ENCODE measurements at places on chromosomes 5 and 9.

GRCh38 chr9:18056993-18057369 lies 417.0 kb upstream of the ADAMTSL1 start:
- DNase-seq: no peak

GRCh38 chr5:7850395-7851239 lies at the start of gene CFAP90:
CFAP90 (minus strand) TSS chr5:7851133; CDS start chr5:7851021, 112 bp downstream.
- DNase-seq: no peak

DNA sequence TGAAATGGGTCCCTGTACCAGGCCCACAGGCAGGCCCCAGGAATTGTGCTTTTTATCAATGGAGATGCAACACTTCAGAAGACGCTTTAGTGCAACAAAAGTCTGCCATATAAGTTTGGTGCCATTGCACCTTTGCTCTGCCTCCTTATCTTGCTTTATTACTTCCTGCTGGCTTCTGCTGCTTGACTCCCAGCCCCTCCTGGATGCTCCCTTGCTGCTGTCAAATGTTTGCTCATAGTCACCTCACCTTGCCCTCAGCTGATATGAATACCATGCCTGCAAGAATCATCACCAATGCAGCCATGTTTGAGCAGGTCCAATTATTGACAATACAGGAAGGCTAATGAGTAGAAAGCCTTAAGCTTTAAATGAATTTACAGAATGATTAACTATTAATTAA lies 25.4 kb downstream of the MEGF10 start:
- no peak for DNase-seq

DNA sequence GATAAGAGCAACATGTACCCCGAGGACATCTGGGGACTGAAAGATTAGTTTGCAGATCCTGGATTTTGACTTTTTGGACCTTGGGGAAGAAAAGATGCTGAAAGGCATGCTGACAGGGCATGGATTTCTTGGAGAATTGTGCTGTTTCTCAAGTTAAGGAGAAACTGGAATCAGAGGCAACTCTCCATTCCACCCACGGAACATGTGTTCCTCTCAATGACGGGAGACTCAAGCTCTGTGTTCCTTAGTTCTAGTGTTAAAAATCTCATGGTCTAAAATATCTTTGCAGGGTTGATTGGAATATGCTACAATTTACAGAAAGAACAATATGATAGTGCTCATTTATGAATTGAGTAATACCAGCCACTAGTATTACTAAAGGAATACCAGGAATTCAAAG lies 34.4 kb upstream of the CDH12 start:
- DNase-seq: no peak

DNA sequence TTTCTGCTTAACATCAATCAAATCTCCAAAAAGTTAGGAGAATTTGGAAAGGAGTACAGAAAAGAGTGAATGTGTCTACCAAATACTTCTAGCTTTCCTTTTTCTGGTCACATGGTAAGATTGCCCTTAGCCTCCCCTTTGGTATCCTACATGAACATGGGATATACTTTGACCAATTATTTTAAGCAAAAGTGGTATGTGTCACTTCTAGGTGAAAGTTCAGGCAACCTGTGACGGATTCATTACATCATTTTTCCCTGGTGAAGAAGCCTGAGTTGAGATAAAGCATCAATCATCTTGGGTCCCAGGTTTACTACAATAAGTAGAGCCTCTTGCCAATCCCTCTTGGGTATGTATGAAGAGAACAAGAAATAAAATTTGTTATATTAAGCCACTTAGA lies 419.2 kb downstream of the PDE4D start:
- no peak for DNase-seq

DNA sequence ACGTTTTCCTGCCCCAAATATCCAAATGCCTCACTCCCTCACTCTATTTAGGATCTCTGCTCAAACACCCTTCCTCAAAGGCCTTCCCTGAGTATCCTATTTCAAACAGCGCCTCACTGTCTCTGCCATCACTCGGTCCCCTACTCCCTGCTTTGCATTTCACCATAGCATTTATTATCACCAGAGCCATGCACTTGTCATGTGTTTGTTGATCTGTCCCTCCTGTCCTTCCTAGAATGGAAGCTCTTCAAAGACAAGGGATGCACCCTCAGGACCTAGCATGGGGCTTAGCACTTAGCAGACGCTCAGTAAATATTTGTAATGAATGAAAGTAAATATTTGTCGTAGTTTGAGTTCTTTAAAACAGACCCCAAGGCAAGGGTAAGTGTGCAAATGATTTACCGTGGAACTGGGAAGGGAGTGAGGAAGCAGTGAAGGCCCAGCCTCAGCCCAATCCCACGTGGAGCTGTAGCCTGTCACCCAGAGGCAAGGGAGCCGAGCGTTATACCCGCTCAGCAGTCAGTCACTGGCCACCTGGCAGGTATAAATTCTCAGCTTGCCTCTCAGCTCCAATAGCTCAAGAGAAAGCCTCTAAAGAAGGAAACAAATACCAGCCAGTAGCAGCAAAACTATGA lies 97.7 kb upstream of the KIF2A start:
- DNase-seq: no peak

DNA sequence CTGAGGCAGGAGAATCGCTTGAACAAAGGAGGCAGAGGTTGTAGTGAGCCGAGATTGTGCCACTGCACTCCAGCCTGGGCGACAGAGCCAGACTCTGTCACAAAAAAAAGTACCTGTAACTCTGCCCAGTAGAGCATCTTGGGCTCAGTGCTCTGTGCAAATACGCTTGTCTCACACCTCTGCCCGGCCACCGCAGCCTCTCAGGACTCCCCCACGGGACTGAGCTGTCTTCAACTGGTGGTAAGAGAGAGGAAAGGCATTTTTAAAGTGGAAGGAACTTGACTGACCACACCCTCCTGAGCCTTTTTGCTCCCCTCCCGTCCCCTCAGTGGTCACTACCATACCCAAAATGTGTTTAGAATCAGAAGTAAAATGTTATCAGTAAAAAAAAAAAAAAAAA lies 174.3 kb upstream of the PIK3R1 start:
- DNase-seq: no peak

DNA sequence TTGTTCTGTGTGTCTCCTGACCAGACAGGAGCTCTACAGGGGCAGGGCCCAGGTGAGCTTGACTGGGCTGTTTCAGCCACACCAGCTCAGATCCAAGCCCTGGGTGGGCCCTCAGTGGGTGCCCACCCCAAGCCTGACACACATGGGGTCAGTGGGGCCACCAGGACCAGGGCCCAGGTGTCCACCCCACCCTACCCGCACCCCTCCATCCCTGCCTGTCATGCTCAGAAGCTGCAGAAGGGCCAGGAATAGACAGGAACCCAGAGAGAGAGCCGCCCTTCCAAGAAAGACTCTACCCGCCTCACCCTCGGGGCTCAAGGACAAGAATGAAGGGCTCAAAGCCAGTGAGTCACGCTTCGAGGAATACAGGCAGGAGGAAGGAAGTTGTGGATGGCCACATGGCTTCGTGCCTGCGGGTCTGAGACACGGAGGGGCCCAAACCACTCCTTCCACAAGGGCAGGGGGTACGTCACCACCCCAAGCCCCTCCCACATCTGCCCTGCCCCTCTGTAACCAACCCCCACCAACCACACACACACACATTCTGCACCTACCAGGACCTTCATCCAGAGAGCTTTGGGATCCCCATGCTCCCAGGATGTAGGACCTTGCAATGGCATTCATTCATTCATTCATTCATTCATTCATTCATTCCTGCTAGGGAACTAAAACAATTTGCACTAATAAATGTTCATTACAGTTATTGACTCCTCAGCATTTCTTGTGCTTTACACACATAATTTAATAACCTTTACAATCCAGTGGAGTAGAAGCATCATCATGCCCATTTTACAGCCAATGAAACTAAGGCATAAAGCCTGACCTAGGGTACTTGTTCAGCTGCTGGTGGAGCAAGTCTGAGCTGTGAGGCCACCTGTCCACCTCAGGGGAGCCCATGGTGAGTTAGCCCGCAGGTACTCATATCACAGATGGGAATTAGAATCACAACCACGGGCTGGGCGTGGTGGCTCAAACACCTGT lies 55.9 kb upstream of the STXBP1 start:
- DNase-seq: no peak
